ENCODE measurements at places on chromosomes 2 and 18. TPM values are rescaled to one million over a fixed set of nuclear protein-coding genes. Genes with fewer than 3 reads are reported as not detected.

- no peak for DNase-seq
Measured at GRCh38 chr18:47062471-47062870, 27.1 kb upstream of the ELOA2 start.

GRCh38 chr2:170123593-170123992 is 54.4 kb upstream of the MYO3B start:
- DNase-seq, result no peak

GRCh38 chr2:46299365-46300263 is 2.4 kb downstream of the EPAS1 start:
- peak; percentile 73 for DNase-seq

GRCh38 chr18:33828949-33829348 is 250.9 kb downstream of the ASXL3 start:
- DNase-seq, result no peak

DNA sequence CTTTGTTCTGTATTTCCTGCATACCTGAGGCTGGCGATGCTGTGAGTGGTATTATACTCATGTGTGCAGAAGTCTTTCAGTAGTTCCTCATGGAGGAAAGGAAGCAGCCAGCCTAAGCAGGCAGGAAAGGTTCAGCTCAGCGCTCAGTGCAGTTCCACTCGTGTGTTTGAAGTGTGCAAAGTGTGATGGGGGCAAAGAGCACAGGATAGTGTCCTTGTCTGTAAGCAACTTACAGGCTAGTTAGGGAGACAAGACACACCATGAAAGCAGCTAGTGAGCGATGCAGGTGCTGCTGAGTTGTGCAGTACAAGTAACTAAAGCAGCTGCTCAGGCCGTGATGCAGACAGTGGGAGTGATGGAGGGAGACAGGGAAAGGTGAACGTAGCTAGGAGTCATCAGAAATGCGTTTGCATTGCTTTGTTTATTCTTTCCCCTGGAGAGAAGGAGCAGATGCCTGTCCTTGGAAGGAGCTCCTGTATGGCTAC is 146.2 kb downstream of the LDLRAD4 start:
- no peak for DNase-seq

DNA sequence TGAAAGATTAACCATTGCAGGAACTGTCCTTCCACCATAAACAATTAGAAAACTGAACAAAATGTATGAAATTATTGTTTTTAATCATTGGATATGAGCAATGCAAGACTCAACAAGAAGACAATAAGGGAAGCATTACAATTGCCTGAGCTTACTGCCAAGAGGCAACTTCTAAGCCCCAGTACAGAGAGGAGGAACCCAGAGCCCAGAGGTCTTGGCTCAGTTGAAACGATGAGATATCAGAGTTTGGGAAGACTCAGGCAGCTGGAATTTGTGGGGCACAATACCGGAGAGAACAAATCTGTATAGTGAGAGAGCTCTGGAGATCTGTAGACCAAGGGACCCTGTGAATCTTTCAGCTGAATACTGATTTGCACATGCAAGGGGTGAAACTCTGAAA is 80.6 kb upstream of the ZFP36L2 start:
- no peak for DNase-seq

GRCh38 chr18:50790948-50791347 is 28.9 kb downstream of the MRO start:
- no peak for DNase-seq

GRCh38 chr2:169095621-169096105 is 26.3 kb downstream of the DHRS9 start:
- DNase-seq, result no peak

- DNase-seq, result no peak
Measured at GRCh38 chr2:13686262-13686661, 946.3 kb upstream of the LRATD1 start.

DNA sequence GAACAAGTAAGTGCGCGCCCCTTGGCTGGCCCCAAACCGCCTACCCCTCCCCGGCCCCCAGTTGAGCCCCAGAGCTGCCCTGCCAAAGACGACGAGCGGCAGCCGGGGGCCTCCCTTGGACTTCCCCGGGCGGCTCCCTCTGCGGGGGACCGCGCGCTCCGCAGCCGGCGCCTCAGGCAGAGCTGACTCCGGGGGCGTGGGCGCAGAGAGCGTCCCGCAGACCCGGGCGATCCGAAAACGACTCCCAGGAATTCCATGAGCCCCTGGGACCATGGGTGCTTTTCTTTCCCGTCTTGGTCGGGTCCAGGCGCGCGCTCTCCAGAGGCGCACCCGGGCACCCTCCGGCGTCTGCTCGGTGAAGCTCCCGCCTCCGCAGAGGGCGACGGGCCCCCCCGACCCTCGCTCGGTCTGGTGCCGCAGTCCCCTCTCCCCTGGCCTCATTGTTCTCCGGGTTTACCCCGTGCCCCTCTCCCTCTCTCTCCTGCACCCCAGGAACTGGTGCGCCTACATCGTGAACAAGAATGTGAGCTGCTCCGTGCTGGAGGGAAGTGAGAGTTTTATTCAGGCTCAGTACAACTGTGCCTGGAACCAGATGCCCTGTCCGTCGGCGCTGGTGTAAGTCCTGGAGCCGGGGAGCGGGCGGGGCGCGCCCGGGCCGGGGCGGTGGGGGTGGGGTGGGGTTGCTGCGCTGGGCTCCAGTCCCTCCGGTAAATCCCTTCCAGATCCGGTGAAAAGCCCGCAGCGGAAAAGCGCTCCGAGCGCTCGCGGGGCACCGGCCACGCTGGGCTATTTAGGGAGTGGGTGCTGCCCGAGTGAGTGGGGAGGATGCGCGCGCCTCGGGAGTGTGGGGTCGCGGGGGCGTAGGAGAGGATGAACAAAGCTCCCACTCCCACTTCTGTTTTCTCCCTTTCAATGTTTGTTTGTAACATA is 776 bp downstream of the EMILIN2 start:
- peak; percentile 66 for DNase-seq

DNA sequence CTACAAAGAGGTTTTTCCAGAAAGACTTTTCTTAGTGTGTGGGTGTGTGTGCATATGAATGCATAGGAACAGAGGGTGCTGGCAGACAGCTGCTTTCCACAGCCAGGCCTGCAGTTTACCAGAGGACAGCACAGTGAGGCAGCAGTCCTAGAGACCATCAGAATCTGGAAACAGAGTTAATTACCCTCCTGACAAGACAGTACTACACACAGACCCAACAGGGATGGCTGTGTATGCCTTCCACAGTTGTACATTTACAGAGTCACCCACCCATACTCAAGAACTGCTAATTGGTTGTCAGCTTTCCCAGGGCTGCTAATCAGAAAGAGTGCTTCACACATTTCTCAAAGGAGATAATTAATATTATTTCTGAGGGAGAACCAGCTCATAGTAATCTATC is 104.7 kb downstream of the FEZ2 start:
- no peak for DNase-seq

GRCh38 chr2:37730037-37730818 is 58.8 kb upstream of the CDC42EP3 start:
- DNase-seq, result no peak

GRCh38 chr2:50650403-50650810 is 381.5 kb downstream of the NRXN1 start:
- no peak for DNase-seq

DNA sequence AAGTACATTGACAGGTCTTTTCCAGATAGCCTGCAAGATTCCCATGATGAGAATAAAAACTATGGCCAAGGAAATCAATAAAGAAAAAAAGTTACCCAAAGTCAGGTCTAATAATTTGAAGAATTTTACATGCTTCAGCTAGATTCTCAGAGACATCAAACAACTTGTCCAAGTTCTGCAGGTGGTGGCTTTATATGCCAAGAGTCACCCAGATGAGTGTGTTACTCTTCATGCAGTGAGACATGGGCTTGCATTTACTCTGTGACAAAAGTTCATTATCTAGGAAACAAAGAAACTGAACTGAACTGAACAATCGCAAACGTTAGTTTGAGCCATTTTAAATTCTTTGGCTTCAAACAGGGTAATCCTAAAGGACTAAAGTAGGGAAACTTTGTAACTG is 548.5 kb upstream of the SYT4 start:
- no peak for DNase-seq

DNA sequence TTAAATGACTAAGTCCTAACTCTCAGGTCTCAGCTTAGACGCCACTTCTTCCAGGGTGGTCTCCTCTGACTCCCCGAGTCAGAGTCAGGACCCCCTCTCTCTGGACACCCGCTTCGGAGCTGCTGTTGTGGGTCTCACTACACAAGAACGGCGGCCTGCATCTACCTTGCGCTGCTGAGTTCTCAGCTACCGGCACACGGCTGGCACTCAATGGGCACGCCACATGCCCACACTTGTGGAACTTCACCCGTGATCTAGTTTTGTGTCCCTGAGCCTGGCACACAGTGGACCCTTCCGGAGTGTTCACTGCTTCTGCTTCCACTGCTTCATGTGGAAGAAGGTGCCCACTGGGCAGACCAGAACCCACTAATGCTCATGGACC is 58.3 kb upstream of the ID2 start:
- DNase-seq, result no peak

GRCh38 chr2:185108588-185108987 is 510.3 kb downstream of the ZNF804A start:
- DNase-seq, result no peak

DNA sequence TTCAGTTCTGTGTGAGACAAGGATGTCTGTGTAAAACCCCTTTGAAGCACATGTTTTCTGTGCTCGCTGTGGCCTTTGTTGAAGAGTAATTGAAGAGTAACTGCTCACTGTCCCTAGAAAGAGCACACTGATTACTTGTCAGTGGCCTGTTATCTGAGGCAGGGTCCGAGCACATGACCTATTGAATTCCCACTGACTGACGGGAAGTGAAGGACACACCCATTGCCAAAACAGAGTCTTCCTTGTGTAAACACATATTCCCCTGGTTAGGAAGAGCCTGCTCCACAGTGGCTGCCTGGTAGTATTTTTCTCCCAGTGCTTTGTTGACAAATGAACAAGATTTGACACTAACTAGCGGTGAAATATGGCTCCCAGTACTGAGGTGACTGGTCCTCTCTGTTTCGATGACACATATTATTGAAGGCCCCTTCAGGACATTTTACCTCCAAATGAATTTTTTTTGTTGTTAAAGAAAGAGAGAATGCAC is 148.5 kb upstream of the GYPC start:
- DNase-seq, result no peak

GRCh38 chr2:239216614-239217273 is 184.1 kb downstream of the HDAC4 start:
- no peak for DNase-seq

DNA sequence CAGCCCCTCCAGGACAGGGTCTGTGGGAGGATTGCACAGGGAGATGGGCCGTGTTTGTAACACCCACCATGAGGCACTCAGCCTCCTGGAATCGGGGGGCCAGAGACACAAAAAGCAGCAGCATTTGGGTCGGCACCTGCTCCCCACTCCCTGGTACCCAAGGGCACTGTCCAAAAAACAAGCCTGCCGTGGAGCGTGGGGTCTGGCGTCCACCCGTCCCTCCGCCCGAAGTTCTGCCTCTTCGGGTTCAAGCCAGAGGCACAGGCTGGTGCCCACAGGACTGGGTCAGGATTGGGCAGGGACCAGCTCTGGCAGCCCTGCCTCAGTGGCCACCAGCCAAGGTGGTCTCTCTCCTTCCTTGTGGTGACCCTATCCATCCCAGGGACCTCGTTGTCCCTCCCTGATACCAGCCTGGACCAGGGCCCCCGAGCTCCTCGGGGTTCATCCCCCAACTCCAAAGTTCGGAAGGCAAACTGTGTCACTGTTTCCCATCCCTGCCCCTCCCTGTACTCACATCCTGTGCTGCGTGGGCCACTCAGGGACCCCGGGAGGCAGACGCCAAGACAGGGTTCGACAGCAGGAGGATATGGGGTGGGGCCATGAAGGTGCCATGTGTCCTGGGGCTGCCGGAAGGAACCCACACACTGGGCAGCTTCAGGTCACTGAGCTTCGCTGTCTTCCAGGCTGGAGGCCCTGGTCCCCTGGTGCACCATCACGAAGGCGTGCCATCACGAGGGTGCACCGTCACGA is 126.0 kb upstream of the HDAC4 start:
- no peak for DNase-seq

GRCh38 chr2:100606726-100607343 is 44.0 kb downstream of the PDCL3 start:
- DNase-seq, result no peak

GRCh38 chr2:177231270-177231669 is 18.7 kb downstream of the HNRNPA3 start:
- no peak for DNase-seq

GRCh38 chr2:24762518-24762917 is 30.7 kb downstream of the PTRHD1 start:
- no peak for DNase-seq

- DNase-seq, result no peak
Measured at GRCh38 chr18:55585065-55585919, 2.7 kb downstream of the TCF4 start.

DNA sequence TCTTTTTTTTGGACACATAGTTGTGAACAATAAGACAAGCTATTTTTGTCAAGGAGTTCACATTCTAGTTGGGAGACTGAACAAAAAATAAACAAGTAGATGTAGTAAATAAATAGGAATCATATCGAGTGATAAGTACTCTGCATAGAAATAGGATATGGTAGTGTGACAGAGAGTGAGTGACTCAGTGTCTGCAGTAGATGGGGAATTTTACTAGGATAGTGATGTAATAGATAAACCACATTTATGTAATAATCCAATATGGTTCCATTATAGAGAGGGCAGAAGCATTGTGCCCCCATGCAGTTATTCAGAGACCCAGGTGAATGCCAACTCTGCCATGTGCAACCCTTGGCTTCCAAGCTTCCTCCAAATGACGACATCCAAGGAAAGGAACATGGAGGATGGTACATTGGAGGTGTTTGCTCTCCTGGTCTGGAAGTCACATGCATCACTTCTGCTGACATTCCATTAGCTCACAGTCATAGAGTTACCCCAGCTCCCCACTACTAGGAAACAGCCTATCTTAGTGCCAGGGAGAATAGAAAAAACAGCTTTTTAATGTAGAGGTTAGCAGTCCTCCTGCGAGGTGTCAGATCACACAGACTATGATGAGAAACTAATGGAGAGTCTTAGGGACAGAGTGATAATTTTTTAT is 595.4 kb downstream of the NYAP2 start:
- no peak for DNase-seq

DNA sequence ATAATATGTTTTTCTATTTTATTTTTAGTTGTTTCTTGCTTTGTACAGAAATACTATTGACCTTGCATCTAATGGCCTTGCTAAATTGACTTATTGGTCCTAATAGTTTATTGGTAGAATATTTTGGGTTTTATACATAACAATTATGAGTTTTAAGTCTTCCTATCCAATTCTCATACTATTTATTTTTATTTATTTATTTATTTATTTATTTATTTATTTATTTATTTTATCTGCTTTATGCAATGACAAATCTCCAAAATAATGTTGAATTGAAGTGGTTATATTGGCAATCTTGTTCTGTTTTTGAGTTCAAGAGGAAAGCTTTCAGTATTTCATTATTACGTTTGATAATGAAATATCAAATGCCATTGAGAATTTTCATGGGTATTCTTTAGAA is 488.3 kb downstream of the CDH2 start:
- DNase-seq, result no peak

Gene TDRD15
- total RNA-seq, result 0.13 TPM

Gene COBLL1
- total RNA-seq, result 119 TPM

Gene CD207
- total RNA-seq, result 1.4 TPM

Gene CXCR4
- total RNA-seq, result 39.8 TPM

Gene RIT2
- not detected for total RNA-seq

Gene MOGAT1
- total RNA-seq, result 0.45 TPM

Gene MEP1B
- total RNA-seq, result not detected

Gene LBX2
- 0.53 TPM for total RNA-seq

Gene MAPRE3
- 26.7 TPM for total RNA-seq

Gene KDM3A
- total RNA-seq, result 70.1 TPM

Gene UGT1A8
- total RNA-seq, result not detected

Gene IL36B
- total RNA-seq, result not detected

Gene TUBA4A
- 12.5 TPM for total RNA-seq

Gene TMEM247
- not detected for total RNA-seq

Gene C2orf81
- 4.4 TPM for total RNA-seq

Gene UGT1A5
- not detected for total RNA-seq

Data from sciatic nerve (tissue), 2 donors.